Sciatic nerve (tissue), 2 donors: ENCODE measurements at places on chromosomes 11 and 22.

- DNase-seq = no peak
Observed at GRCh38 chr11:72826942-72827480, 12.8 kb downstream of the ATG16L2 start.

DNA sequence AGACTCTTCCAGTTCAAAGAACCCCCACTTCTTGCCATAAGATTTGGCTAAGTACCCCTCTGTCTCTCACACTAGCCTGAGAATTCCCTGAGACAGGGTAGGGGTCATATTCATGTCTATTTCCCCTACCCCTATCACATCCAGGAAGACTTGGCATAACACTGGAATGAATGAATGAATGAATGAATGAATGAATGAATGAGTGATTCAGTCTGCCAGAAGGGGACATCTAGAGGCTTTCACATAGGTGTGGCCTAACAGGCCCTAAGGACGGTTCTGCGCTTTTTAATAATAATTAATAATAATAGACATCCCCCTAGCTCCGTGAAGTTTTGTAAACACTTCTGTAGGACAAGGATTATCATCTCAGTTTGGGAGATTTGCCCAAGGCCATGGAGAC, 415.7 kb downstream of the TENM4 start:
- no peak for DNase-seq

GRCh38 chr11:62713343-62713742, 5.9 kb downstream of the GNG3 start:
- DNase-seq = peak; percentile 19

DNA sequence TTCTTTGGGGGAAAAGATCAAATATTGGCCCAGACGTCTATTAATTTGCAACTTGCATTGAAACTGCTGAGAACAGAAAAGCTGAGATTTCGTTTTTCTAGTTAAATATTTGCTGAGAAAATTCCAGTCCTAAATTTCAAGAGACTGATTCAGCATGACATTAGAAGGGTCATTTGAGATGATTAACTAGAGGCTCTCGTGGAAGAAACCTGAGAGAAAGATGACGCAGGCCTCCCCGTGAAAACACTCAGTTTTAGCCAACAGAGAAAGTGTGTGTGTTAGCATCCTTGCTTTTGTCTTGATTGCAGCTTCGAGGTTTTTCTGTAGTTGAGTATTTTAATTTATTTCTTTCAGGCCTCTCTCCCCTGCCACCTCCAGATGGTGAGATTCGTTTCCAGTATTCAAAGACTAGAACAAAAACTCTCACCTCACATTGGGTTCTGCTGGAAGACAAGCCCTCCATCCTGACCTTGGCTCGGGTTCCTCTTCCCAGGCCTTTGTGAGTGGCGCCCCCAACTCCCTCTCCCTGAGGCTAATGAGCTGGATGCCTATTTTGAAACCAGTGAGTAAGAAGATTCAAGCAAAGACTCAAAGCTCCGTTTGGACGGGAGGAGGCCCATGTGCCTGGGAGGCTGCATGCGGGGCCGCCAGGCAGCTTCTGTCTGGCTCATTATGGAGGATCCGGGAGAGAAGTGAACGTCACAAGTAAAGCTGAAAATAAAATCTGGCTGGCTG, 52.4 kb downstream of the CELSR1 start:
- DNase-seq = no peak

DNA sequence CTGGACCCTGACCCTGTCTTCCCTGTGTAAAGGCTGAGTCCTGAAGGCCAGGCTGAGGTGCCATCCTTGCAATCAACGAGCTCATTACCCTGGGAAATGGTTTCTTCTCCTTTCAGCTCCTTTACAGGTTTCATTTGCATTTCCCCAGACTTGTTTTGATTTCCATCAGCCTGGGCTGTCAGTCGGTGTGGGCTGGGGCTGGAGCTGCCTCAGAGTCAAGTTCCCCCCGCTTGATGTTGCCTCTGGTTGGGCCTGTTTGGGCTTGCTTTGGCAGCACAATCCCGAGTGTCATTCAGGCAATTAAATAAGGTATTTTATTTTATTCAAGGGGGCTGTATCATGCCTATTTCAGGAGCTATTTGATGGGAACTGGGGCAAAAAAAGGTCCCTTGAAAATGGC, 424.9 kb downstream of the INSC start:
- DNase-seq = no peak

- peak; percentile 38 for DNase-seq
Observed at GRCh38 chr11:71311928-71312510, 59.6 kb upstream of the SHANK2 start.

- DNase-seq = no peak
Observed at GRCh38 chr11:114116357-114116756, 56.8 kb downstream of the ZBTB16 start.

- DNase-seq = no peak
Observed at GRCh38 chr11:67032830-67033551, 10.1 kb downstream of the SYT12 start.

DNA sequence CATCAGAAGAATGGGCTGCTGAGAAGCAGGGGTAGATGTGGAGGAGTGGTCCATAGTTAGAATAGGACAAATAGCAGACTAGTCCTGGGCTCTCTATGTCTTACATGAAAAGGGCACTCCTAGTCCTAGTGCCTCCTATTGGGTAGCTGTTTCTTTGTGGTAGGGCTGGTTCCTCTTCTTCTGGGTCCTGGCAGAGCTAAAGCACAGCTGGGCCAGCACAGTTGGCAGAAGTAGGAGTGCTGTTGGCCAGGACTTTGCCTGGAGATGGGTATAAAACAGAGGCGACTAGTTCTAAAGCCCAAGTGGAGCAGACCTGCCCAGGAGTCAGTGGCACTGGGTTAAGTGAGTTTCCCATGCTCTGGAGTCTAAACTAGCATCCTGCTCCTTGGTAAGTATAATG, 55.2 kb downstream of the PPFIBP2 start:
- no peak for DNase-seq

- no peak for DNase-seq
Observed at GRCh38 chr11:22581354-22582150, 44.1 kb downstream of the FANCF start.

- no peak for DNase-seq
Observed at GRCh38 chr11:133266986-133267385, 265.3 kb downstream of the OPCML start.

- DNase-seq = no peak
Observed at GRCh38 chr11:93236741-93237675, 39.2 kb upstream of the SLC36A4 start.

- no peak for DNase-seq
Observed at GRCh38 chr11:2758751-2759150, 59.0 kb upstream of the KCNQ1OT1 start.

- peak; percentile 42 for DNase-seq
Observed at GRCh38 chr11:117901601-117902000, 25.1 kb upstream of the FXYD6 start.

DNA sequence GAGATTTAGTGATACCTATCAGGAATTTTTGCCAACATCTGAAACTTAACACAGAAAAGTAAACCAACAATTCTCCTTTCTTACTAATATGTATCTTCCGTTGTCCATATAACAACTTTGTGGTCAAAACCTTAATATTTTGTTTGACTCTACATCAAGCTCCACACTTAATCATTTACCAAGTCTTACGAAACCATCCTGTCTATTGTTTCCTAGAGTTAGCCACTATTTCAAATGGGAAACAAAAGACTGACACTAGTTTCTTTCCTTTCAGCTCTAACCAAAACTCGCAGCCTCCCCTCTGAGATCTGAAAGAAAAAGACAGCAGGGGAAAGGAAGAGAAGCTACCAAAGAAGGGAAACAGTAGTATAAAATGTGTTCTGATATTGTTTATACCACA, 26.5 kb upstream of the PRDM10 start:
- DNase-seq = no peak

DNA sequence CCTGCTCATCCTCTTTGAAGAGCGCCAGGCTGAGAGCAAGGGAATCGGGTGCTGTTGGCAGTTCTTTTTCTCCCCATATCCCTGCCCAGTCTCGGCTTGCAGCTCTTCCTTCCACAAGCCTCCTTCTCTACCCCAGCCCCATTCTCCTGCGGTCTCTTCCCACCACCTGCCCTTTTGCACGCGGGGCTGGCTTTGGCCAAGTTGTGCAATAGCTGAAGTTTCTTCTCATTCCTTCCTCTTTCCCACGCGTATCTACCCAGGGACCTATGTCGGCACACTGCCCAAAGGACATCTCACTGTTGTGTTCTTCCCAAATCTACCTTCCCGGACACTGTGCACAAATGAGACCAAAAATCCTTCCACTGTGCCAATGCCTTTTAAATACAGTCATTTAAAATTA, 22.3 kb upstream of the HTR3A start:
- no peak for DNase-seq

DNA sequence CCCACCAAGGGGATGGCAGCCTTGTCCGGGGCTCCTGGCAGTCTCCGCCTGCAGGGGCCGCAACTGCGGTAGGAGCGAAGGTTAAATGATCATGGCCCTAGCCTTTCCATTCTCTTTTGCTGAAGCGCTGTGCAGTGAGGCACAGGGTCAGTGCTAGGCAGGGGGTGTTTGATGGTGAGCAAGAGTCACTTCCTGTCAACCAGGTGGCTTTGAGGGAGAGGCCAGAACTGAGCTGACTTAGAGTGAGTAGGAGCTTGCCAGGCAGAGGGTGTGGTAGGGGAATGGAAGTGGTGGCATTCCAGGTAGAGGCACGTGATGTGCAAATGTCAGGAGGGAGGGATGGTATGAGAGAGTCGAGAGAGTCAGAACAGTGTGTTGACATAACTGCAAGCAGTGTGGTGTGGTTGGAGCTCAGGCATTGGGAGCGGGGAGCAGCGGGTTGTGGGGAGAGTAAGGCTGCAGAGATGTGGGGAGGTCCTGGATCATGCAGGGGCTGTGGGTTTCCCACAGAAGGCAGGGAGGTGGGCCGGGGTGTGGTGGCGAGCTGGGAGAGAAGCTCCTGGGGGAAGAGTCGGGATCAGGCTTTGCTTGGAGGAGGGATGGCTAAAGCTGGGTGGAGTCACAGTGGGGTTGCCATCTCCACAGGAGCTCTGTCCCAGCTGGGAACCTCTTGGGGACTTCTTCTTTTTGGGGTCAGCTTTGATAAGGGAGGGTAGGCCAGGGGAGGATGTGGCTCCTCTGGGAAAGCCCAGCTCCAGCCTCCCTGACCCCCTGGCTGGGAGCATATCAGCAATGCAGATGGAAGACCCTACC, 33.3 kb downstream of the AMPD3 start:
- DNase-seq = no peak

- DNase-seq = no peak
Observed at GRCh38 chr11:47377571-47378009, 757 bp downstream of the SPI1 start.

GRCh38 chr11:27427183-27427980, 45.2 kb downstream of the LGR4 start:
- DNase-seq = no peak

- DNase-seq = no peak
Observed at GRCh38 chr11:10780040-10780439, 28.7 kb downstream of the EIF4G2 start.
